ENCODE measurements at places on chromosomes 4 and X.

DNA sequence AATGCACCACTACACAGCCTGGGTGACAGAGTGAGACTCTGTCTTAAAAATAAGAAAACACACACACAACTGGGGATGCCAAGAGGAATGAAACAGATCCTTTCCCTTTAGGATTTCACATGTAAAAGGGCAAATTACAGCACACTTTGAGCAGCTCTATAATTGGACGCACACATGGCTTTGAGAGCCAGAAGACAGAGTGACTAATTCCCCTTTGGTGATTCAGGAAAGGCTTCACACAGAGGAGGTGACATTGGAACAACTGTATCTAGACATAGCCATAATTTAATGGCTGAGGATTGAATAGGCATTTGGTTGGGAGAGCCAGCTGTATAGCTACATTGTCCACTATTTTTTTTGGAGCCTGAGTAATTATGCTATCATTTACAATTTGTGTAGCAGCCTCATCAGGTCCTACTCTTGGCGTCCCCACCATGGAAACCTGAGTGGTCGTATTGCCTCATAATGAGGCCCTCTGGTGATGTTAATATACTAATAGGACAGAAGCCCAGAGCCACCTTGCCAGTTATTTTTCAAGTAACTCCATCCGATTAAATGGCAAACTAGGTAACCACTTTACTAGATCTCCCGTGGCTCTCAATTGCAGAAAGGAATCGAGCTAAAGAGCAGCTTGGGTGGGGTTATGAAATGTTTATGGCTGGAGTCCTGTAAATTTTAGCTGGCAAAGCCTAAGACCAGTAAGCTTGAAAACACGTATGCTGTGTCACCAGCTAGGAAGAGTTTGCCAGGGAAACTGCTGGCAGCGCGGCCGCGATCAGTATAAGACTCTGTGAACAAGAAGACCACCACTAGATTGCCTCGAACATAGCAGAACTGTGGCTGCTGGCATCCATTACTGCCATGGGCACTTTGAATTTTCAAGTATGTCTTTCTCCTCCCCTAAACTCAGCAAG is 8.5 kb upstream of the PPEF1 start:
- DNase-seq: no peak

DNA sequence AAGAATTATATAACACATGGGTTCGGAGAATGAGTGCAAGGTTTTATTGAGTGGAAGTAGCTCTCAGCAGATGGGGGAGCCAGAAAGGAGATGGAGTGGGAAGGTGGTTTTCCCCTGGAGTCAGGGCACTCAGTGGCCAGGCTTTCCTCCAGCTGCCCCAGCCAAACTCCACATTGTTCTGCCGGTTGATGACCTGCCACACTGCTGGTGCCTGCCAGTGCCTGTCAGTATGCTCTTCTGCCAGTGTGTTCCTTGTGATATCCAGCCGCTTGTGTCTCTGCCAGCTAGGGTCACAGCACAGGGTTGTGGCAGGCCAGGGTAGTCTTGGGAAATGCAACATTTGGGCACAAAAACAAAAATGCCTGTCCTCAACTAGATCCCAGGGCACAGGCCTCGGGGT is 604.8 kb upstream of the TECRL start:
- DNase-seq: no peak

DNA sequence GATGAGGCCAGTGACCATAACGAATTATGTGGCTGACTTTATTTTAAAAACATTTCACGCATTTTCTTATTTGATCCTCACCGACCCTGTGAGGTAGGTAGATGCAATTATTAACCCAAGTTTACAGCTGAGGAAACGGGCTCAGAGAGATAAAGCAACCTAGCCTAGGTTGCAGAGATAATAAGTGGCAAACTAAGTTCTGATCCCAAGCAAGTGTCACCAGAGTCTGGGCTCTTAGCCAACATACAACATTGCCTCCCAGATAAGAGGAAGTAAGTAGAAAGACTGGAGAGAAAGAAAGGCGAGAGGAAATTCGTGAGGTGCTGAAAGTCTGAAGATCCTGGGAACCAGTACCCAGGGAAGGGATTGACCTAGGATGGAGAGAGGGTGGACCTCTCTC is 77.4 kb upstream of the GPR50 start:
- DNase-seq: no peak

DNA sequence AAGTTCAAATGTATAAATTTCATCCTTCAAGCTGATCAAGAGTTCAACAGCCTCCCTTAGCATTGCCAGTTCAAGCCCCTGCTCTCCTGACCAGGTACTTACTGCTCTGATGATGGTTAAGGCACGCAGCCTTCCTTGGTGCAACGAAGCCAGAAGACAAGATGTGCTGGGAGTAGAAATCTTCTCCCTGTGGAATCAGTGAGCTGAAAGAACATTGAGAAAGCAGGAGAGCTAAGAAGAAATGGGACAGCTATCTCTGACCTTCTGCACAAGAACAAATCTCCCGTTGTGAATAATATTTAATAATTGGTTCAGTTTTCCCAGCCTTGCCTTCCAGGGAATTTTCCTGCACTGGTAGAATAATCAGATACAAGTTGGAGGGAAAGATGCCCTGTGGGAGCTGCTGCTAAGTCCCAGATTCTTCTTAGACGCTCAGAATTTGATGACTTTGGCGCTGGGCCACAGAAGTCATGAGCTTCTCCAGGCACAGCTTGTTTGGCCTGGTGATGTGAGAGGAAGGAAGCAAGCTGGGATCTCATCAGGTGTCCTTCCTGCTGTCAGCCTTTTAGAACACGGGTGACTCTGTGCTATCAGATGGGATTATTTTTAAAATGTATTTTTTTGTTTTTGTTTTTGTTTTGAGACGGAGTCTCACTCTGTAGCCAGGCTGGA is 77.8 kb downstream of the CD38 start:
- DNase-seq: no peak

GRCh38 chr4:7276515-7276914 is 84.2 kb downstream of the SORCS2 start:
- DNase-seq: no peak

DNA sequence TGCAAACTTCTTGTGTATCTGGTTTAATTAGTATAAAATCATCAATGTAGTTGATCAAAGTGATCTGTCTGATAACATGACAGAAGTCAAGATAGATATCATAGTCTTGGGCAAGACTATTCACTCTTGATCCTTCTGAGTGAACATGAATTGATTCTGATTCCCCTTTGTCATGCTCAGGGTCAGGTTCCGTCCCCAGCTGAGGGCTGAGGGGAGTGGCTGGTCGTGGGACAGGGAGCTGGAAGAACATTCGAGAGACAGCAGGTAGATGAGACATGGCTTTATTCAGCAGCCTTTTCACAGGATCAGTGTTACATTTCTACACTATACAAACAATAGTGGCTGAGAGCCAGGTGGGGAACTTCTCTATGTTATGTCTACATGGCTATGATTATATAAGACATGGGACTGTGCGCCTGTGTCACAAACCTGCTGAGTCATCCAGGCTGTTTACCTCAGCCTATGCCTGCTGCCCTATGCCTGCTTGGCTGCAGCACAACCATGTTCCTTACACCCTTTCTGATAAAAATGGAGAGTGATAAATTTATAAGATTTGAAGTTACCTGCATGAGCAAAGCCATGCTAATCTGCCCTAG is 586.9 kb upstream of the NR3C2 start:
- DNase-seq: no peak

- DNase-seq: no peak
Measured at GRCh38 chrX:70026851-70027200, 22.9 kb downstream of the AWAT2 start.

Measured in activated CD4-positive, alpha-beta T cell treated with anti-CD3 and anti-CD28 coated beads for 24 hours (primary cell).